NCI-H524 treated with DMSO at 0.1 percent for 48 hours (cell line): ENCODE measurements at places on chromosomes 5 and 9.

- DNase-seq = no peak
Observed at GRCh38 chr5:52771343-52772039, 16.2 kb upstream of the ITGA1 start.

DNA sequence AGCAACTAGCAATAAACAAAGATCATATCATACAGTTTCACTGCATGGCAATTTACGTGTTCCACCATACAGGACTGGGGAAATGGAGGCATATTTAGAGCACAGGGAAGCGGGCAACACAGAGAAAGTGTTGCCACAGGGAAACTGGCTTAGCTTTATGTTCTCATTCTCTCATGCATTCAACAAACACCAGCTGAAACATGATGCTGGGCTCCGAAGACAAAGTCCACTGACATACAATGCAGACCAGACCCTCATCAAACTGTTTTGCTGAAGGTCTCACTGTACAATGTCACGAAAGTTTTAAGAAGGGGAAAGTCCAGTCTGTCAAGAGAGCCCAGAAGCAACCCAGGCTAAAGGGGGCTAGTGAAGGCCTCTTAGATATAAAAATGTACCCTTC is 115.1 kb downstream of the MAPKAP1 start:
- DNase-seq = no peak

DNA sequence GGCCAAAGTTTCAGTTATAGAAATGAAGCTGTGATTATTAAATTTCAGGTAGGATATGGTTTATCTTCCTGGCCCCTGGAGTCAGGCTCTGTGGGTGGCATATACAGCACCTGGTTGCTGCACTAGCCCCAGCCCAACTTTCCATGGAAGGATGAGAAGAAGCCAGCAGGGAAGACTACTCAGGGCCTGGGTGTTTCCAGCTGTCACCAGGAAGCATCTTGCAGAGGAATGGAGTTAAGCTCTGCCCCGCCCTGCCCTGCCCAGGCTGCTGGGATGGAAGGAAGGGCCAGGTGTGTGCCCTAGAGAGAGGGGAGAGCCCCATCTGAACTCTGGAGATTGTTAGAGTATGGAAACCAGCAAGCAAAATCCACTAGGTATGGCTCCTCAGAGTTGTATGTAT is 42.8 kb upstream of the FAT2 start:
- DNase-seq = no peak

GRCh38 chr5:153515301-153515700 is 24.8 kb downstream of the GRIA1 start:
- DNase-seq = no peak

GRCh38 chr5:79091064-79091463 is 20.5 kb upstream of the BHMT start:
- no peak for DNase-seq

GRCh38 chr9:76441551-76442322 is 17.2 kb upstream of the GCNT1 start:
- no peak for DNase-seq

GRCh38 chr5:109947667-109948066 is 257.9 kb downstream of the MAN2A1 start:
- DNase-seq = no peak

DNA sequence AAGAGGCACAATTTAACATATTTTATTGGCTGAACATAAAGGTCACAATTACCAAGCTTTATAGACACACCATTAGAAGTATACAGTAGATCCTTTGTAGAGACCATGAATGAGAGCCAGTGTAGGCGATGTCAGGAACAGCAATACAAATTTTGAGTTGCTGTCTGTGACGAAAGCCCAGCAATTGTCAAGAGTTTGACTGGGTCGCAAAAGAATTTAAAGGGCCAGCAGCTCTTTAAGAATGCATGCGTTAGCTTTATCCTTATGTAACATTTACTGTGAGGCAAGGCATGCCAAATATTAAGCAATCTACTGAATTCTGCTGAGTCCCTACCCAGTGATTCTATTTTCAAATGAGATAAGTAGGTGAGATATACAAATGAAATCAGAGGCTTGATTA is 236.9 kb downstream of the ARRDC3 start:
- DNase-seq = no peak

- no peak for DNase-seq
Observed at GRCh38 chr5:1108023-1108864, 3.6 kb downstream of the SLC12A7 start.

- DNase-seq = peak; percentile 60
Observed at GRCh38 chr9:131407717-131408195, 13.9 kb downstream of the PRRC2B start.

DNA sequence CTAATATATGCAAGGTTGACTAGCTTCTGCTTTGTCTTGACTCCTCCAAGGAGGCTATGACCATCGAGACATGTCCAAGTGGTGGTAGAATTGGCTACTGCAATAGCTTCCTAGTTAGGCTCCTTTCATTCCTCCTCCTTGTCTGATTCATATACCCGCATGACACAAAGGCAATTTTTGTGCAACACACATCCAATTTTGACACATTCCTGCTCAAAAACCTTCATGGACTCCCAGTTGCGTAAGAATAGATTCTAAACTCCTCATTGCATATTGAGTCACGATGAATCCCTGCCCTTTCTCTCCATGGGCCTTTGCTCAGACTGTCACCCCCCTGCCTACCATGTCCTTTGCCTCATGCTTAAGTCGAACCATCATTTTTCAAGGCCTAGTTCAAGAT is 344.5 kb downstream of the ACTL7B start:
- DNase-seq = no peak

DNA sequence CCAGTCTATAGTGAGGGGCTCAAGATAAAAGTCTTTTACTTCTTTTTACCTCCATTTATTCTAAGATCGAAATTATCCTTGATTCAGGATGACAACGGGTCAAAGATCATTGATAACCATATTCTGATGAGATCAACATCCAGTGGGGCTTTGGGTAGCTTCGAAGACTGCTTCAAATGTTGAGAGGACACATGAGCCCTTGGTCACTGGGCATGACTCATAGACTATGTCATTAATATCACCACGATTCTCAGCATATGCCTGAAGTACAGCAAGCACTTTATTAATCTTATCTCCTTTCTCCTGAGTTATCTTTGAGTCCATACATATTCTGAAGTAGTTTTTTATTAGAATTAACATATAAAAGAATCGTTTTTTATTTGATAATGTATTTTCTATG is 117.1 kb upstream of the DAB2 start:
- no peak for DNase-seq

DNA sequence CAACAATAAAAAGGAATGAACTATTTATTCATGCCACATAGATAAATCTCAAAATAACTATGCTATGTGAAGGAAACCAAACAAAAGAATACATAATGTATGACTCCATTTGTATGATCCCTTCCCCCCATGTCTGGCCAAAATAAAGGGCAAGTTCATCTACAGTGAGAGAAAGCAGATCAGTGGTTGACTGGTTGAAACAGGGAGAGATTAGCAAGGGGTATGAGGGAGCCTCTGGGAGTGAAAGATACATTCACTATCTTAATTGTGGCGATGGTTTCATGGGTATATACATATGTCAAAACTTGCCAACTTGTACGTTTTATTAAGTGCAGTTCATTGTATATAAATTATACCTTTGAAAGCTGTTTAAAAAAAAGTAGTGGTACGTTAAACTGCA is 4.8 kb downstream of the PSMD5 start:
- DNase-seq = no peak

DNA sequence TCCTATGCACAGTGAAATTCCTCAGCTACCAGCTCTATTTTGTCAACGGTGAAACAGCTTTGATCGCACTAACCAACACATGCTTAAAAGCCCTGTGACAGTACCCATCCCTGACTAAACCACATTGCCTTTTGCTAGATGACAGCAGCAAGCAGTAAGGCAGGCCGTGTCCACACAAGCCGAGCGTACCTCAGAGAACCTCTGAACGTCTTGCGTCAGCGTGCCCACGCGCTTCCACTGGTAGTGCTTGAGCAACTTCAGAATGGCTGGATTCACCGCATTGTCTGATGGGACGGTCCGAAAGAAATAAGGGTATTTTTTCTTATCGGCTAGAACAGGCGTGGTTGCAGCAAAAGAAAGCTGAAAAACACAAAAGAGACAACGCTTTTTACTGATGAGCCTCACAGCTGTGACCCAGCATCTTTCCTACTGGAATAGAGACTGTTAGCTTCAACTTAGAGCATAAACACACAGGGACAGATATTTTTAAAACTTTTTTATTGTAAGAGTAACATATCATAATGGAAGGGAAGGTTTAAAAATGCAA is 167.0 kb downstream of the GABBR2 start:
- DNase-seq = no peak

DNA sequence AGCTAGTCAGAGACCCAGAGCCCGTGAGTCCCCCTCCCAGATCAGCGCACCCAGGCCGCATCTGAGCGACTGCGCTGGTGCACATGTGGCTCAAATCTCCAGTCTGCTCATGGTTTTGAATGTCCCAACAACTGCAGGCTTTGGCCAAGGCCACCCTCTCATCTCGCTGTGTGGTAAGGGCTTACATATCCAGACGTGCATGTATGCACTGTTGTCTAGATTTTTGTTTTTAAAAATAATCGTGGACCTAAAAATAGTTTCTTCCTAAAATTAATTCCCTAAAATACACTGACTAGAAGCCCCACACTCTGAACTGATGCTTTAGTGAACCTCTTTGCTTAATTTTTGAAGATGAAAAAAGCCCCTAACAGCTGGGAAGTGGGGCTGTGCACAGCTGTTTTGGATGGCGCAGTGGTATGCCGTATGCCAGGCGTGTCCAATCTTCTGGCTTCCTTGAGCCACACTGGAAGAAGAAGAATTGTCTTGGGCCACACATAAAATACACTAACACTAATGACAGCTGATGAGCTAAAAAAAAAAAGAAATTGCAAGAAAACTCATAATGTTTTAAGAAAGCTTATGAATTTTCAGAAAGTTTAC is 143.0 kb upstream of the LHFPL2 start:
- no peak for DNase-seq

DNA sequence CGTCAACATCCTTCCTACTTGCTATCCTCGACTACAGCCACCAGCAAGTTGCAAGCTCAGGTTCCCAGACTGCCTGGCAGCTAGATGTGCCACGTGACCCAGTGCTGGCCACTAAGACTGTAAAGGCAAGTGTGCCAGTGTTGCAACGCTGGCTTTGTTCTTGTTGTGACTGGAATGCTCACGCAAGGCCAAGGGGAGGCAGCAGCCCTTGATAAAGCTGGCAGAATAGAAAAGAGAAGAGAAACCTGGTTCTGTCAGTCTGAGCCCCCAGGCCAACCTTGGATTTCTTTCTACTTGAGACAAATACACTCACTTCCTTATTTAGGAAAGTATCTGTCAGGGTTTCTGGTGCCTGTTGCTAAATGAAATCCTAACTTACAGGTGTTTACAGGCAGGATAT is 113.0 kb downstream of the KLHL3 start:
- no peak for DNase-seq

GRCh38 chr9:19698960-19699359 is 89.9 kb downstream of the SLC24A2 start:
- no peak for DNase-seq

DNA sequence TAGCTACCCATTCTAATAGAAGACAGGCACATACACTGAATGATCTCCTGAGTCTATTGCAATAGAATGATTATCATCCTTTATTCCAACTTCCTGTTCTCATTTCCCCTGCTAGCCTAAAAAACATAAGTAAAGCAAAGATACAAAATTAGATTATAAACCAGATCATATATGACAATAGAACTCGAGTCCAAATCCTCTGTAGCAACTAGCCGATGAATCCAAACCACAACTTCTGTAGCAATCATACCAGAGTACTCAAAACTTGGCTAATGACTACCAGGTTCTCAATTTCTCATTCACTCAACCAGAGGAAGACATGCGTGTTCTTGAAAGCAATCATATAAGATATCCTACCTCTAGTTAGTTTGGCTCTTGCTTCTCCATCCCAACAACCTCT is 622.1 kb downstream of the PSAT1 start:
- DNase-seq = no peak

GRCh38 chr5:112958093-112959088 is 18.2 kb upstream of the DCP2 start:
- peak; percentile 33 for DNase-seq

DNA sequence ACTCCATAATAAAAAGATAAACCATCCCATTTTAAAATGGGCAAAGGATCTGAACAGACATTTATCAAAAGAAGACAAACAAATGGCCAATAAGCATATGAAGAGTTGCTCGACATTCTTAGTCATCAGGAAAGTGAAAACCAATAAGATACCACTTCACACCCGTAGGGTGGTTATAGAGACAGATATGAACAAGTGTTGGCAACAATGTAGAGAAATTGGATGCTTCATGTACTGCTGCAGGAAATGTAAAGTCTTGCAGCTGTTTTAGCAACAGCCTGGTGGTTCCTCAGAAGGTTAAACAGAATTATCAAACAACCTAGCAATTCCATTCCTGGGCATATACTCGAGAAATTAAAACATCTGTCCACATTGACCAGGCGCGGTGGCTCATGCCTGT is 42.5 kb downstream of the GTF3C4 start:
- no peak for DNase-seq

DNA sequence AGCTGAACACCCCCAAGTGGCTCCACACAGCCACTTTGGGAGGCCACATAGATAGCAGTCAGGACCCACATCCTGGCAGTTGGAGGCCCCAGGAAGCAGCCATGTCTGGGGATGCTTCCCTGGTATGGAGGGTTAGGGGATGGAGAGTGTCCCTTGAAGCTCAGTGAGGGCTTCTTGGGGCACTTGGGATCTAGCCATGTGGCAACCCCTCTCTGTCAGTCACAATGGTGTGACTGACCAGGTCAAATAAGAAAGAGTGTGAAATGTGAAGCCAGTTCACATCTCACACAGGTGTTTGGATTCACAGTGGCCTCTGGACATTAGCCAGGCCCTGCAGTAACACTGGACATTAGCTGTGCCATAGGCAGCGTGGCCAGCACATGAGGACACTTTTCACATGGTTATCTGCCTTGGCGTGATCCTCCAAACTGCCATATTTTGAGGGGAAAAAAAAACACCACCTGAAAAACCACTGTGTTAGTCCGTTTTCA is 53.9 kb upstream of the IL17B start:
- DNase-seq = no peak

DNA sequence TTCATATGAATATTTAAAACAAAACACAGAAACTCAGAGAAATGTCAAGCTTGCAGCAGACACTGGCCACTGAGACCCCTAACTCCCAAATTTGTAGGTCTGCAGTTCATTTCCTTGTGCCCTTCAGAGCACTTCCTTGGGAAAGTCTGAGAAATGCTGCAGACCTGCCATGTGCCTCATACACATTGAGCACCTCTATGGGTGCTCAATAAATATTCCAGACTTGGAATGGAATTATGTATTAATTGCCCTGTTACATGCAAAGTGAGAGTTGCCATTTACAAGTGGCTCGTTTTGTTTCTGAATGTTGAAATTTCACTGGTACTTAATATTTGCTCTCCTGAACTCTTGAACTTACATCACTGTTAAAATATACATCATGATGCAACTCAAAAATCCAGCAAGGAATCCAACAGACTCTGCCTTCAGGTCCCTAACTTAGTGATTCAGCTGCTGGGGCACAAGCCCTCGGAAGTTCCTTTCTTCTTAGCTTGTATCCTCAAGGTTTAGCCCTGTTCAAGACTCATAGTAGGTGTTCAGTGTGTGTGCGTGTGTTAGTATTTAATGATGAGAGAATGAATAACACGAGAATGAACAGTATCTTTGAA is 90.6 kb downstream of the PTCD2 start:
- DNase-seq = no peak

GRCh38 chr9:95854386-95855020 is 21.0 kb upstream of the ERCC6L2 start:
- no peak for DNase-seq

GRCh38 chr9:127162046-127162863 is 39.8 kb upstream of the ANGPTL2 start:
- no peak for DNase-seq
